ENCODE measurements at places on chromosomes 7 and 10. TPM values are rescaled to one million over a fixed set of nuclear protein-coding genes. Genes with fewer than 3 reads are reported as not detected.

Gene AKR1C1
- 122 TPM for total RNA-seq

Gene SLC18A2
- not detected for total RNA-seq

Gene SHTN1
- total RNA-seq = 1.2 TPM

Gene PDZD7
- total RNA-seq = 3.1 TPM

Gene INSYN2A
- under 0.01 TPM for total RNA-seq

Gene HKDC1
- 0.38 TPM for total RNA-seq

Measured in regular cardiac myocyte (primary cell).